ENCODE measurements at places on chromosomes 16 and 17.

DNA sequence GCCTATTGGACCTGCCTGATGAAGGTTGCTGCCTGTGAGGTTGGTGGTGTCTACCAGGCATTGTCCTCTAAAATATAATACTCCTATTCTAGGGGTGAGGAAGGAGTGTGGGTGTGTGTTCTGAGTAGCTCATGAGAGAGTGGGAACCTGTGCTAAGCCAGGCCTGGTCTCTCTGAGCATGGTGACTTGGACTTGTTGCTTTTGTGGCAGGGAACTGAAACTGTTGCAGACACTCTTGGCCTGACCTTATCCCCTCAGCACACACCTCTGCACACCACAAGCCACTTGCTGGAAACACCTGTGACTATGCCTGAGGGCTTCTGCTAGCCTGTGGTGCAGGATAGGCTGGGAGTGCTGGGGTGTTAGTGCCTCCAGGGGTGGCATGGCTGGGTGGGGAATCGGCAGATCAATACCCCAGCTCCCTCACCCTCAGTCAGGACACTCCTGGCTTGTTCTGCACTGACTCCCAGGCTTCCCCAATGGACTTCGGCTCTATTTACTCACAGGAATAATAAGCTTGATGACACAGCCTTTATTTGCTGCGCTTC lies 29.9 kb downstream of the PLCG2 start:
- DNase-seq: no peak

DNA sequence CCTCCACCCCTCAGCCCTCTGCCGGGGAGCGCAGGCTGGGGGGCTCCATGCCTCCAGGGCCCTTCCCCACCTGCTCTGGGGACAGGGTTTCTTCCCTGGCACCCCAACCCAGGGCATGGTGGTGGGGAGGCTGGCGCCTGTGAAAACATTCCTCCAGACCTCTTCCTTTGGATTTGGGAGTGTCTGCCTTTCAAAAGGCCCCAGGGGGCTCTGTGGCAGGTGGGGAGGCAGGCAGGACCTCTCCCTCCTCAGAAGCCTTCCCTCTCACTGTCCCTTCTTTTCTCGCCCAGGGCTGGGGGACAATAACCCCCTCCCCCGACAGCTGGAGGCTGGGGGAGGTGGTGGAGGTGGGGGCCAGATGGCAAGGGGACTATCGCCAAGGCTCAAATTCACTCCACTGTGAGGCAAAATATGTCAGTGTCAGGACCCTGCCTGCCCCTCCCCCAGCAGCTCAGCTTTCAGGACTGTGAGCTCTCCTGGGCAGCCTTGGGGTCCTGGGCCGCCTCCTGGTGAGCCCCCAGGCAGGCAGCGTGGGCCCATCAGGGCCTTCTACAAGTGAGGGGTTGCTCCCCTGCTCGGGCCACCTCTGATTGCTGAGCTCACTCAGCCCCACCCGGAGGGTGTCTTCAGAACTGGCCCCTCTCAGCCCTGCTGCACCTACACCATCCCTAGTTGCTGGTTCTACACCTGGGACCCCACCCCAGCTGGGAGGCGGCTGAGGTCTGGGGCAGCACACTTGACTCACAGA lies 1.8 kb downstream of the CDH15 start:
- no peak for DNase-seq

GRCh38 chr17:48127371-48128051 lies 19.9 kb downstream of the SNX11 start:
- no peak for DNase-seq

- DNase-seq: no peak
Measured at GRCh38 chr17:30021708-30022317, 80.4 kb downstream of the EFCAB5 start.

GRCh38 chr17:48483471-48484131 lies 47.2 kb downstream of the HOXB1 start:
- DNase-seq: no peak

GRCh38 chr16:84463221-84463620 lies 41.2 kb downstream of the MEAK7 start:
- DNase-seq: no peak

DNA sequence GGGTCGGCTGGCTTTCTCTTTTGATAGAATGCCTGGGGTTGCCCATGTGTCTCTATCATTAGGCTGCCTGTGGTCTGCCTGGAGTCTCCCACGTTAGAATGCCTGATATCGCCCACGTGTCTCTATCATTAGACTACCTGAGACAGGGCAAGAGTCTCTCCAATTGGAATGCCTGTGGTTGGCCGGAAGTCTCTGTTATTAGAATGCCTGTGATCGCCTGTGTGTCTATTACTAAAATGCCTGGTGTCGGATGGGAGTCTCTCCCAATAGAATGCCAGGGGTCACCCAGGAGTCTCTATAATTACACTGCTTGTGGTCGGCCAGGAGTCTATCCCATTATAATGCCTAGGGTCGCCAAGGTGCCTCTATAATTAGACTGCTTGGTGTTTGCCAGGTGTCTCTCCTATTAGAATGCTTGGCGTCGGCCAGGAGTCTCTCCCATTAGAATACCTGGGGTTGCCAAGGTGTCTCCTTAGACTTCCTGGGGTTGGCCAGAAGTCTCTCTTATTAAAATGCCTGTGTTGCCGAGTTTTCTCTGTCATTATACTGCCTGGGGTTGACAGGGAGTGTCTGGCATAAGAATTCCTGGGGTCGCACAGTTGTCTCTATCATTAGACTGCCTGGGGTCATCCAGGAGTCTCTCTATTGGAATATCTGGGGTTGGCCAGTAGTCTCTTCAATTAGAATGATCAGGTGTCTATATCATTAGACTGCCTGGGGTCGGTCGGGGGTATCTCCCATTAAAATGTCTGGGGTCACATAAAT lies 2272.8 kb downstream of the TP53TG3F start:
- no peak for DNase-seq

DNA sequence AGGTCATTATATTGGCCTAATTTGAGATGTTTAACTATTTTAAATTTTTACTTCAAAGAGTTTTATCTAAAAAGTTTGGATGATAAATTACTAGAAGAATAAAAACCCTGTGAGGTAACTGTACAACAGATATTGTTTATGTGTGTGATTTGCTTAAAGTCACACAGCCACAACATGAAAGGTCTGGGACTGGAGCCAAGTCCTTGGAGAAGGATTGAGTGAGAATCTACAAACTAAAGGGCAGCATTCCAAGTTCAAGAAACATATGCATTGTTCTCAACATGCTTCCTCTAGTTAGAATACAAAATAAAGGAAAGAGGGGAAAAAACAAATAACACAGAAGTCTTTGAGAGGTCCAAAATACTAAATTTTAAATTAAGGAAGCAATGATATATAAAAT lies 131.5 kb upstream of the MON1B start:
- peak; percentile 37 for DNase-seq

- peak; percentile 64 for DNase-seq
Measured at GRCh38 chr17:37373530-37374159, 2.1 kb upstream of the C17orf78 start.

DNA sequence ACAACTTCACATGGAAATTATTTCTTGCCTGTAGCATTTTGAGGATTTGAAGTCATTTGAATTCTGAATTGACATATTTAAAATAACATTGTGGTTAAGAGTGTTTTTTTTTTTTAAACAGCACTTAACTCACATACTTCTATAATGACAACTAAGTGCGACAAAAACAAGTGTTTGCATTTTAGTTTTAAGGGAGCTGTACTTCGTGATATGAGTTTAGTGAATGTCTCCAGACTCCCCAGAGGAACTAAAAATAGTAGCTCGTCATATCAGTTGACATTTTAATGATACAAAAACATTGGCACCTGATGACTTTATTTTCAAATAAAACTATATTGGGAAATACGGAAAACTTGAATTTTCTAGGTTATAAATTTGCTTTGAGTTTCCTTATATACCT lies 389.6 kb upstream of the MON1B start:
- no peak for DNase-seq

DNA sequence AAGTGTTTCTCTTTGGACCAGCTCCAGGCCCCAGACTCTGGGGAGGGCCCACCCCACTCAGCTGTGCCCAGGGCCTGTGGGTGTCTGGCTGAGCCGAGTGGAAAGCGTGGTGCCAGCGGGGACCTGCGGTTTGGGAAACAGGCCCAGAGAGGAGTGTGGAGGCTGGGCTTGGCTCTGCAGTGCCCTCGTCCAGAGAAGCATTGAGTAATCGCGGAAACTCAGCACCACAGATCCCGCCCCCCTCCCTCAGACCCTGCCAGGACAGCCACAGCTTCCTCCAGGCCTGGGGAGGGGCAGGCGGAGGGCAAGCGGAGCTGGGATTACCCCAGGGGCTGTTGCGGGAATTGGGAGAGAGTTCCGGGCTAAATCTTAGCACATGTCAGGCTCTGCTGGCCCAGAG lies 14.6 kb upstream of the PITPNA start:
- no peak for DNase-seq

DNA sequence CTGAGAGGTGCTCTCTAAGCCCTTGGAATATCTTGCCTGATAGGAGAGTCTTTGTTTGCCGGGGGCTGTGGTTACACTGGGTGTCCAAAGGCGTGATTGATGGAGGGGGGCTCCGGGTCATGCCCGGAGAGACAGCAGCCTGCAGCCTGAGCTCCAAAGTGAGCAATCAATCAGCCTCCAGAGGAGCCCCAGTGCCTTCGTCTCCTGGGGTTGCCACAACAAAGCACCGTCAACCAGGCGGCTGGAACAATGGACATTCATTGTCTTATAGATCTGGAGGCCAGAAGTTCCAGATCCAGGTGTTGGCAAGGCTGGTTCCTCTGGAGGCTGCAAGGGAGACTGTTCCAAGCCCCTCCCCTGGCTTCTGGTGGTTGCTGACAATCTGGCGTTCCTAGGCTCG lies 24.0 kb upstream of the GINS2 start:
- peak; percentile 20 for DNase-seq

DNA sequence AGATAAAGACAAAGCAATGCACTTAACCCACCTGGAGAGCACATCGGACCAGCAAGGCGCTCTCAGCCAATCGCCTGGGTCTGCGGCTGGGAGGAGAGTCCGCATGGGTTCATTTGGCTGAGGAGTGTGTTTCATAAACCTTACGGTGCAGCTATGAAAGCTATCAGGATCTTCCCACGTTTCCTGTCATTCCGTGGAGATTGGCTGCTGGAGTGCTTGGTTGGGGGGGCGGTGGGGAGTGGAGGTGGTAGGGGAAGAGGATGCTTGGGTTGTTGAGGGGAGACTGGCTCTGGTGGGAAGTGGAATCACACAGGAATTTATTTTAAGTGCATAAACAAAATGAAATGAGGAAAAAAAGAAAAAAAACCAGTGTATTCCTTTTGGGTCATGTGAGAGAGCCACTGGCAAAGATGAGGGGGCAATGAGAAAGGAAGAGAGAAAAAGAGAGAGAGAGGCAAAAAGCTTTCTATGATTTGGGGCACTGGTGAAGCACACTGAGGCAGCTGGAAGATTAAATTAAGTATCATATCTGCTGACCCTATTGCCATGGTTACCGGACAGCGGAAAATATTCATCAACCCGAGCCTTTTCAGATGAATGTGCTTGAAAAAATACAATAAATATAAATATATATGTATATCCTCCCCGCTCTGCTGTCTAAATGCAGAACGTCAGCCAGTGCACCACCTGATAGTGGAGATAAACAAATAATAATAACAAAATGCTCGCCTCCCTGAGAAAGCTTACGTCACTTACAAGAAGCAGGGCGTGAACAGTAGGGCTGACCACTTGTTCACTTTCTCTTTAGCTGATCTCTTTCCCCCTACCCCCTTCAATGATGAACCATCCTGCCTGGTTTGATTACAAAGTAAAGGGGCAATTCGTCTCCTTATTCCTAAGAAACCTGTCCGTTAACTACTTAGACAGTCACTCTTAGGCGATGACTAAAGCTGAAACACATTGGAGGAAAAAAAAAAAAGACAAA lies 457.0 kb upstream of the ZFHX3 start:
- DNase-seq: no peak

DNA sequence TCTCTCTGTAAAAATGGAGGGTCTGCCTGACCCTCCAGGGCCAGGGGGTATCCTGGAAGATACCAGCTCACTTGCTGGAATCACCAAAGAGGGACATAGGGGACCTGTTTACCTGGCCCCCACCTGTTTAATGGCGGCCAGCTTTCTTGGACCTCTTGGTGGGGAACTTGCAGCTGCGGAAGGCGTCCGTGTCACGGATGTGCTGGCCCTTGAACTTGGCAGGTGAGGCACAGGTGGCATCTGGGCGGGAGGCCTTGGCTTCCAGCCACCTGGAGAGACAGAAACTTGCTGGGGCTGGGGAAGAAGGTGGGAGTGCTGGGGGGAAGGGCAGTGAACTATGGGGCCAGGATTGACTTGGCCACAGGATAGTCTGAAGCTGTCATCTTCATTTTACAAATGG lies 3.5 kb downstream of the CHAD start:
- DNase-seq: no peak

- no peak for DNase-seq
Measured at GRCh38 chr16:27221576-27222248, 18.4 kb downstream of the KDM8 start.

DNA sequence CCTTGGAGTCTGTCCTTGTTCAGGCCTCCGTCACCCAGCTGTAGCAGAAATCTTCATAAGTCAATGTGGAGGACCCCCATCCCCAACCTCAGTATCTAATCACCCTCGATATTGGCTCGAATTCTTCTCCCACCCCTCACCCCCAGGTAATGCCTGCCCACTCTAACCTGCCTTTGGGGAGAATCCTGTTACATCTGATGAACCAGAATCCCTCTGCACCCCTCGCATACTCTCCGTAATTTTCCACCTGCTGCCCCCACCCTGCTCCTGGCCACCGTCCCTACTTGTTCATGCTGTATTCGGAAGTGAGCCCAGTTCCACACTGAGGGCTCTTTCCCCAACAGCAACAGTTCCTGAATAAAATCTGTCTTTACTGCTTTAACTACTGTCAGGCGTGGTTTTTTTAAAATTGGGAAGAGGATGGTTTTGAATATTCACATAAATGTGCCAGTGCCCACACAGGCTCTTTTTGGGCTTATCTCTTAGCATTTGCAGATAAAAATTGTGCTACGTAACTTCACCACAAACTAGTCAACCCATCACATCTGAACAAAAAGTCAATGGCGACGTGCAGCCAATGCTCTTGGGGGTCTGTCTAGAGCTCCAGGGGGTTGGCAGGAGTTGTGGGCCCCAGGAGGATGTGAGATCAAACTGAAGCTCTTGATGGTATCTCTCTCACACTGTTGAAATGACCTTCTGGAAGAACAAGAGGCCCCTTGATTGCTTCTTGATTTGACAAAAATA lies 73.7 kb downstream of the NETO2 start:
- no peak for DNase-seq

DNA sequence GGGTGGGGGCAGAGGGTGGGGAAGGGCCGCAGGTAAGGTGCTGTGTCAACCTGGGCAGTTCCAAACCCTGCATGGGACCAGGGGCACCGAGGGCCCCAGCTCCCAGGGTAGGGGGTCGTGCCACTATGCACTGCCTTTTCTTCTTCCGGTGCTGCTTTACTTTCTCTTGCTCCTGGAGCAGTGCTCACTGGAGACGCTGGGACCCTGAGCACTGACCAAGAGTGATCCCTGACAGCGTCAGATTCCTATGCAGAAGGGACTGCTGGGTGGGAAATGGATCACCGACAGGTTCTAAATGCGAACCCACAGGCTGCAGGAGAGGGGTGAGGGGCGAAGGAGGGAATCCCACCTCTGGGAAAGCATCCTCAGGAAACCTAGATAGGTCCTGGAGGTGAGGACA lies 470.1 kb downstream of the SOX9 start:
- no peak for DNase-seq

All from NCI-H2171 (cell line).